Activated T-helper 2 cell treated with anti-CD3 and anti-CD28 coated beads, Interferon-gamma antibody, Interleukin-2, Interleukin-4, amounts not matched to agents 10 μg/mL and 5 μg/mL and 100 μg/mL, durations not matched to agents 14 hours and 24 hours and 36 hours (primary cell): ENCODE measurements at places on chromosomes 6 and 20.

DNA sequence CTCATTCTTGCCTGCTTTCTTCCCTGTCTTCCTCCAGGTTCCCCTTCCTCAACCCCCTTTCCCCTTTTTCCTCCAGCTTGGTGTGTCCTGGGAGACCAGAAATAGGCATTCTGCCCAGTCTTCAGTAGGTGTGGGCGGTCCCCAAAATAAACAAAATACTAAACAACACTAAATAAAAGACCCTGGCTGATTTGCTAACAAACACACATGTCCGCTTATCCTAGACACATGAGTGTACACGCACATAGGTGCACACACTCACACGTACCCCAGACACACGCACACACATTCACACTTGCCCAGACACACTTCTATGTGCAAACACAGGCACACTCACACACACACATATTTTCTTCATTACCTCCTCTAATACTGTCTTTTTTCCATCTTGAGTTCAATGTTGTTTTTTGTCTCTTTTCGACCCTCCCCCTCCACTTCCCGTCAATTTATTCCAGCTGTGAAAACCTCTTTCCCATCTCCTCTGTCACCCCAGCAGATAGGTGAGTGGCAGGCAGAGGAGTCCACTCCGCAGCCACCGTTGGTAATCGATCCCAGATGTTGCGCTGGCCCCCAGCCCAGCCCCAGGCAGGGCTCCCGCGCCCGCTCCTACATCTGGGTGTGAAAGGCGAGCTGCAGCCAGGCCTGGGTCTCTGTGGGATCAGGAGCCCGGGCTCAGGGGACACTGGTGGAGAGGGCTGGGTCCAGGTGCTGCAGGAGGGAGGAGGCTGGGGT, 56.9 kb upstream of the FOXP4 start:
- no peak for DNase-seq
- H3K4me3 ChIP-seq, result no peak overlapping the region
- H3K4me1 ChIP-seq, result no peaks in the 10 kb centered on the region
- H3K27ac ChIP-seq, result no peak overlapping the region
- no peaks in the 10 kb centered on the region for H3K36me3 ChIP-seq
- H3K27me3 ChIP-seq, result peaks cover 38% of the 10 kb centered on the region

GRCh38 chr20:46488451-46488850, 24.9 kb downstream of the ZNF334 start:
- H3K27me3 ChIP-seq, result peaks cover 42% of the 10 kb centered on the region
- H3K4me1 ChIP-seq, result no peaks in the 10 kb centered on the region
- H3K27ac ChIP-seq, result no peak overlapping the region
- no peak for DNase-seq
- H3K36me3 ChIP-seq, result no peaks in the 10 kb centered on the region

DNA sequence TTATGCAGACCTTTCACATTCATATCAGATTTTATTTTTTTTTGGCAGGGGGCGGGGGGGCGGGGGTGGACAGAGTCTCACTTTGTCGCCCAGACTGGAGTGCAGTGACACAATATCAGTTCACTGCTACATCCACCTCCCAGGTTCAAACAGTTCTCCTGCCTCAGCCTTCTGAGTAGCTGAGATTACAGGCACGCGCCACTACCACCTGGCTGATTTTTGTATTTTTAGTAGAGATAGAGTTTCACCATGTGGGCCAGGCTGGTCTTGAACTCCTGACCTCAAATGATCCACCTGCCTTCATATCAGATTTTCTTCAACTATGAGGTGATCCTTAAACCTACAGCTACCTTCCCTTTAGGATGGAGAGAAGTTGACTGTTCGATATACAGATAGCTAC, 8.0 kb upstream of the SUMO4 start:
- DNase-seq, result no peak
- H3K36me3 ChIP-seq, result peaks cover 95% of the 10 kb centered on the region
- no peaks in the 10 kb centered on the region for H3K27me3 ChIP-seq

GRCh38 chr20:50844430-50845100, 49.7 kb downstream of the BCAS4 start:
- H3K27ac ChIP-seq, result no peak overlapping the region
- H3K4me1 ChIP-seq, result peaks cover 8% of the 10 kb centered on the region
- H3K36me3 ChIP-seq, result no peaks in the 10 kb centered on the region

DNA sequence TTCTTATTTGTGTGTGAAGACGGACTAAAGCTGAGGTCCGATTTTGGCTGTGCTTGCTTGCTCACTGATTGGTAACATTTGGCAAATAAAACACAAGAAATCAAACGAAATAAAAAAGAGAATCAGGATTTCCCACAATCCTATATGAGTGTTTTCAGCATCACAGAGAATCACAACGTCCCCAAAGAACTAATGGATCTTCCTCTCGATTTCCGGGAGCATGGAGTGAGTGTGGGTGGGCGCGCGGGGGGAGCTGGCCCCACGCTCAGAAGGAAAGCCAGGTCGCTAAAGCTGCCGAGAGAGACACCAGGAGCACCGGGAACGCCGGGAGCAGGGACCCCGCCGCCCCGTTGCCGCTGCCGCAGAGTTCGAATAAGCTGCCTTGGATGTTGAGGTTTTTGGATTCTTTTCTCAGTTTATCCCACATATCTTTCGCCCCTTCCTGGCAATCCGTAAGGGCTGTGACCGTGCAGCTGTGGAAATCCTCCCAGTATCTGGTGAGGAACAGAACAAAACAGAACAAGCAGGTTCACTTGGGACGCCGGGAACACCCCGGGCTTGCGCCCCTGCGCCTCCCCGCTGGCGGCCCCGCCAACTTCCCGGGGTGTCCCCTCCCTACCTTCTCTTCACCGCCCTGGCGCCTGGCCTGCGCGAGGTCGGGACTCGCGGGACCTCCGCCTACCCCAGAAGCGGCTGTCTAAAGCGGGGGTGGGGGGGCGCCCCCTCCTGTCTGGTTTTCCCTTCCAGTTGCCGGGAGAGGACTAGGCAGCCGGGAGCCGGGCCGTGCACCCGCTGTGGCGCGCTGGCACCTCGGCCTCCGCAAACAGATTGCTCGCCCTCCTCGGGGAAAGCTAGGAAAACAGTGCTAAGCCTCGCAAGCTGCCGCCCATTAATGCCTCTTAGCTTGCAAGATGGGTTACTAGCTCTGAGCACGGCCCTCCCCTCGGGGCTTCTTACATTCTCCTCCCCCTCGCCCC, 7.7 kb downstream of the NRN1 start:
- H3K27ac ChIP-seq, result no peak overlapping the region
- no peak overlapping the region for H3K4me3 ChIP-seq
- H3K27me3 ChIP-seq, result peaks cover 83% of the 10 kb centered on the region
- H3K36me3 ChIP-seq, result peaks cover 15% of the 10 kb centered on the region
- DNase-seq, result no peak

- peaks cover 36% of the 10 kb centered on the region for H3K4me1 ChIP-seq
- H3K36me3 ChIP-seq, result peaks cover 41% of the 10 kb centered on the region
- no peaks in the 10 kb centered on the region for H3K27me3 ChIP-seq
- DNase-seq, result no peak
- H3K27ac ChIP-seq, result no peak overlapping the region
Measured at GRCh38 chr6:20582586-20583443, 48.6 kb downstream of the CDKAL1 start.

DNA sequence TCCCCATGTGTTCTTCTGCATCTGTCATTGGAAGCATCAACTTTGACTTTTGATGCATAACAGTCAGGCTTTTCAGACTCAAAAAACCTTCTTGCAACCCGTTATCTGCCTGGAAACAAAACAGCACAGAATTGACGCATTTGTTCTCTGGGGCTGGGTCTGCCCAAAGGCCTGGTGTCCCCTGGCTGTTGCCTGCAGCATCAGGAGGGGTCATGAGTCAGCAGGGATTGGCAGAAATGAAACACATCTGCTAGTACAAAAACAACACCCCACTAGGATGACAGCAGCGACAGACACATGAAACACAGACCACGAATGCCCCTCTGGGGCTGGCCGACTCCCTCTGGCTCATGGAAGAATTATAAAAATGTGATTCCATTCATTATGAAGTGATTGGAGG, 157.6 kb upstream of the INSM1 start:
- no peaks in the 10 kb centered on the region for H3K36me3 ChIP-seq
- no peak overlapping the region for H3K4me3 ChIP-seq
- peaks cover 5% of the 10 kb centered on the region for H3K27me3 ChIP-seq
- H3K4me1 ChIP-seq, result no peaks in the 10 kb centered on the region

GRCh38 chr20:25987073-25987927, 290.6 kb upstream of the ZNF337 start:
- H3K36me3 ChIP-seq, result no peaks in the 10 kb centered on the region
- peak overlapping the region; percentile 58 for H3K4me3 ChIP-seq
- peaks cover 6% of the 10 kb centered on the region for H3K27me3 ChIP-seq
- no peak overlapping the region for H3K27ac ChIP-seq
- H3K4me1 ChIP-seq, result peaks cover 7% of the 10 kb centered on the region

- no peak overlapping the region for H3K4me3 ChIP-seq
- no peak overlapping the region for H3K27ac ChIP-seq
- H3K27me3 ChIP-seq, result peaks cover 79% of the 10 kb centered on the region
- H3K4me1 ChIP-seq, result peaks cover 8% of the 10 kb centered on the region
Measured at GRCh38 chr6:150036081-150036480, 10.7 kb upstream of the RAET1L start.

- no peak for DNase-seq
- H3K4me1 ChIP-seq, result no peaks in the 10 kb centered on the region
- no peaks in the 10 kb centered on the region for H3K36me3 ChIP-seq
Measured at GRCh38 chr6:39590871-39591393, 134.3 kb downstream of the KIF6 start.

GRCh38 chr6:130958468-130958867, 104.6 kb downstream of the EPB41L2 start:
- no peak overlapping the region for H3K4me3 ChIP-seq
- H3K27ac ChIP-seq, result no peak overlapping the region
- H3K27me3 ChIP-seq, result no peaks in the 10 kb centered on the region
- DNase-seq, result no peak
- no peaks in the 10 kb centered on the region for H3K36me3 ChIP-seq
- no peaks in the 10 kb centered on the region for H3K4me1 ChIP-seq

- peaks cover 54% of the 10 kb centered on the region for H3K4me1 ChIP-seq
- H3K27me3 ChIP-seq, result no peaks in the 10 kb centered on the region
- no peak overlapping the region for H3K4me3 ChIP-seq
- H3K27ac ChIP-seq, result no peak overlapping the region
- peaks cover 3% of the 10 kb centered on the region for H3K36me3 ChIP-seq
Measured at GRCh38 chr6:14380086-14380820, 262.7 kb downstream of the CD83 start.

- DNase-seq, result no peak
- no peak overlapping the region for H3K4me3 ChIP-seq
- H3K36me3 ChIP-seq, result no peaks in the 10 kb centered on the region
Measured at GRCh38 chr6:5865506-5866031, 141.2 kb downstream of the NRN1 start.

DNA sequence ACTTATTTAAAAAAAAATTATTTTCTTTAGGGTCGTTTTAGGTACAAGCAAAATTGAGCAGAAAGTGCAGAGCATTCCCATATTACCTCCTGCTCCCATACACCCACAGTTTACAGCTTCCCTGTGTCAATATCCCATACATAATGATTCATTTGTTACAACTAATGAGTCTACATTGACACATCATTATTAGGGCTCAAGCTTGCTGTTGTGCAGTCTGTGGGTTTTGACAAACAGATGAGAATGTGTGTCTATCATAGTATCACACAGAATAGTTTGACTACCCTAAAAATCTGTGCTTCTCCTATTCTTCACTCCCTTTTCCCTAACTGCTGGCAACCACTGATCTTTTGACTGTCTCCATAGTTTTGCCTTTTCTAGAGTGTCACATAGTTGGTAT, 9.4 kb downstream of the PSMF1 start:
- H3K36me3 ChIP-seq, result peaks cover 89% of the 10 kb centered on the region
- H3K4me1 ChIP-seq, result peaks cover 17% of the 10 kb centered on the region
- H3K27ac ChIP-seq, result no peak overlapping the region
- no peaks in the 10 kb centered on the region for H3K27me3 ChIP-seq
- DNase-seq, result no peak

GRCh38 chr6:30641048-30641447, 5.9 kb upstream of the C6orf136 start:
- H3K4me1 ChIP-seq, result peaks cover 13% of the 10 kb centered on the region
- no peak for DNase-seq
- H3K36me3 ChIP-seq, result peaks cover 34% of the 10 kb centered on the region
- H3K4me3 ChIP-seq, result no peak overlapping the region
- H3K27ac ChIP-seq, result no peak overlapping the region
- H3K27me3 ChIP-seq, result no peaks in the 10 kb centered on the region

DNA sequence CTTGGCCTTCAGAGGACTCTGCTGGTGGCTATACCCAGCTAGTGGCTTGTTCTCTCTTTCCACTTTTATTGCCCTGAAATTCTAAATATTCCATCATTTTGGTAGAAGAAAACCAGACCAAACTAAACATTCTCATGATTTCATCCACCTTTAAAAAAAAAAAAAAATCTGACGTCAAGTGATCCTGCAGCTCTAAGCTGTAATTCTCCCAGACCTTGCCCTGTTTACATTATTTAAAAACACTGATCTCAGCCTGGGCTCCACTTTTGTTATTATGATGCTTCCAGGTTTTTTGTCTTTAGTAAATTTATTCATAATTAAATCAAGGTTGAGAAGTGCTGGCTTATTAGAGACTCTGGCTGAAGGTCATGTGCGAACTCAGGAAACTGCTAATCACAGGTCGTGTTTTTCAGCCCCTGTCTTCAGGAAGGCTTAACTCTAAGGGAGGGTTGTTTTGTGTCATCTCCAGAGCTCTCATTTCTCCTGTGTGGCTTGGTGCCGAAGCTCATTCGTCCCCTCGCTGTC, 114.4 kb downstream of the MTHFD1L start:
- H3K27ac ChIP-seq, result no peak overlapping the region
- no peaks in the 10 kb centered on the region for H3K4me1 ChIP-seq
- no peak for DNase-seq
- H3K4me3 ChIP-seq, result no peak overlapping the region

- H3K4me1 ChIP-seq, result no peaks in the 10 kb centered on the region
- H3K27me3 ChIP-seq, result peaks cover 35% of the 10 kb centered on the region
- no peak overlapping the region for H3K27ac ChIP-seq
- DNase-seq, result no peak
- H3K4me3 ChIP-seq, result no peak overlapping the region
Measured at GRCh38 chr20:54029176-54029575, 41.2 kb downstream of the BCAS1 start.

- DNase-seq, result no peak
- no peak overlapping the region for H3K27ac ChIP-seq
- H3K4me3 ChIP-seq, result no peak overlapping the region
- no peaks in the 10 kb centered on the region for H3K36me3 ChIP-seq
- no peaks in the 10 kb centered on the region for H3K27me3 ChIP-seq
Measured at GRCh38 chr6:80449726-80450125, 343.3 kb downstream of the BCKDHB start.

GRCh38 chr6:108166664-108167448, 1.0 kb downstream of the NR2E1 start:
- H3K36me3 ChIP-seq, result no peaks in the 10 kb centered on the region
- H3K4me1 ChIP-seq, result peaks cover 5% of the 10 kb centered on the region
- H3K27ac ChIP-seq, result peak overlapping the region; percentile 26
- H3K4me3 ChIP-seq, result no peak overlapping the region
- peaks cover 86% of the 10 kb centered on the region for H3K27me3 ChIP-seq

GRCh38 chr6:140320081-140321080, 945.9 kb upstream of the CITED2 start:
- no peaks in the 10 kb centered on the region for H3K36me3 ChIP-seq
- no peaks in the 10 kb centered on the region for H3K27me3 ChIP-seq
- no peak for DNase-seq
- H3K27ac ChIP-seq, result no peak overlapping the region
- H3K4me3 ChIP-seq, result no peak overlapping the region

- H3K36me3 ChIP-seq, result no peaks in the 10 kb centered on the region
- DNase-seq, result no peak
- H3K27ac ChIP-seq, result no peak overlapping the region
Measured at GRCh38 chr6:119713903-119714302, 364.3 kb upstream of the MAN1A1 start.
